Fibroblast of the aortic adventitia (primary cell): ENCODE measurements at places on chromosomes 7 and 10. TPM values are rescaled to one million over a fixed set of nuclear protein-coding genes. Genes with fewer than 3 reads are reported as not detected.

PRSS58 gene
- total RNA-seq: not detected in 2 replicates

AKR1C8 gene
- not detected in 2 replicates for total RNA-seq

GHRHR gene
- not detected in 2 replicates for total RNA-seq

NACAD gene
- total RNA-seq: 3.6 and 5.5 TPM in 2 replicates

LAMB4 gene
- total RNA-seq: 0.08 and 0.45 TPM in 2 replicates

HDAC9 gene
- total RNA-seq: 40.6 and 55.0 TPM in 2 replicates

CYP26C1 gene
- 0.09 TPM in 1 of 2 replicates, not detected in the other for total RNA-seq

CYP2E1 gene
- 0.36 and 0.82 TPM in 2 replicates for total RNA-seq

EGFR gene
- 48.3 and 147 TPM in 2 replicates for total RNA-seq

CDC14C gene
- total RNA-seq: not detected in 2 replicates

AGMO gene
- total RNA-seq: 0.18 TPM in 1 of 2 replicates, not detected in the other

TAS2R3 gene
- total RNA-seq: 1.2 and 2.5 TPM in 2 replicates

ELOVL3 gene
- 0.09 TPM in 1 of 2 replicates, not detected in the other for total RNA-seq

STAG3 gene
- total RNA-seq: 0.90 and 4.8 TPM in 2 replicates

NKX2-3 gene
- total RNA-seq: not detected in 2 replicates

OPN4 gene
- not detected in 2 replicates for total RNA-seq

GHITM gene
- 117 and 161 TPM in 2 replicates for total RNA-seq

PRR15 gene
- 2.4 TPM in 2 replicates for total RNA-seq

CTAGE4 gene
- 1.7 and 2.9 TPM in 2 replicates for total RNA-seq

FRAT2 gene
- total RNA-seq: 5.2 and 6.8 TPM in 2 replicates

PODXL gene
- total RNA-seq: 2.3 and 7.3 TPM in 2 replicates

GIMAP8 gene
- total RNA-seq: 0.09 and 0.16 TPM in 2 replicates

CABCOCO1 gene
- total RNA-seq: 3.4 and 6.2 TPM in 2 replicates

LIPJ gene
- 0.09 TPM in 1 of 2 replicates, not detected in the other for total RNA-seq

PRKG1 gene
- total RNA-seq: 45.6 and 60.2 TPM in 2 replicates

GOLGA7B gene
- total RNA-seq: not detected in 2 replicates

CLDN4 gene
- 0.54 and 0.74 TPM in 2 replicates for total RNA-seq

HYAL4 gene
- not detected in 2 replicates for total RNA-seq
